Body of pancreas (tissue), 4 donors: ENCODE measurements at places on chromosomes 3 and 15. TPM values are rescaled to one million over a fixed set of nuclear protein-coding genes. Genes with fewer than 3 reads are reported as not detected.

The PDCD10 gene
- total RNA-seq: 36.1 TPM

The LARP6 gene
- total RNA-seq: 20.0 TPM

The RTP4 gene
- total RNA-seq: 3.6 TPM

The COPS2 gene
- total RNA-seq: 17.5 TPM

The ASB14 gene
- total RNA-seq: not detected

- H3K4me1 ChIP-seq: no peaks in the 10 kb centered on the region
- peak; percentile 85 for DNase-seq
- no peaks in the 10 kb centered on the region for H3K27me3 ChIP-seq
- no peak overlapping the region for H3K4me3 ChIP-seq
- H3K27ac ChIP-seq: no peak overlapping the region
- H3K36me3 ChIP-seq: no peaks in the 10 kb centered on the region
These were observed 152.2 kb downstream of the IGSF11 start for GRCh38 chr3:118882353-118882947.

- H3K4me1 ChIP-seq: peaks cover 41% of the 10 kb centered on the region
- no peaks in the 10 kb centered on the region for H3K36me3 ChIP-seq
These were observed 14.3 kb downstream of the ZIC4 start for GRCh38 chr3:147391781-147392624.

DNA sequence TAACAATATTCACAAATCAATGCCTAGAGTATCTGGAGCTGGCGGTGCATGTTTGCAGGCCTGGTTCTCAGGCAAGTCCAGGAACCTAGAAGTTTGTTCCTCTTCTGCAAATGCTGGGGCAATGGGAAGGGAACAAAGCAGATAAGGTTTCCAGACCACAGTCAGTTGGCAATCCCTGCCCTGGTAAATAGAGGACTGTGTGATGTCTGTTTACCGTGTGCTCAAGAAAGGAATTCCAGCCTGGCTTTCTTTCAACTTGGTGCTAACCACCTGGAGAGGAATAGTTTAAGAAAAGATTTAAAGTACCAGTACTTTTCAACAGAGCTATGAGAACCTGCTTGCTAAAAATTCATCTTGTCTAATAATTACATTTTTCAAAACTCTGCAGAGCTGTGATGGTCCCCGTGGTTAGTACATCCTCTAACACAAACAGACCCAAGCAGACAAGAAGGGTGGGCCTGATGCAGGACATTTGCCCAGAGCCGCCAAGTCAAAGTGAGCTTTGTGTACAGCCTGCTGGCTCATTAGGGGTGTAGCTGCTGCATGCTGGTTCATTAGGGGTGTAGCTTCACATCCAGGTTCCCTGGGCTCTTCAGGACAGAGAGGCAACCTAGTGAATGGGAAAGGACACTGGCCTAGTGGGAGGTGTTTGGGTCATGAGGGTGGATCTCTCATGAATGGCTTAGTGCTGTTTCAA, 220.5 kb downstream of the SQOR start:
- H3K4me3 ChIP-seq: no peak overlapping the region
- H3K4me1 ChIP-seq: peaks cover 25% of the 10 kb centered on the region
- peak overlapping the region; percentile 71 for H3K27ac ChIP-seq
- H3K36me3 ChIP-seq: no peaks in the 10 kb centered on the region
- H3K27me3 ChIP-seq: no peaks in the 10 kb centered on the region
- DNase-seq: peak; percentile 48

DNA sequence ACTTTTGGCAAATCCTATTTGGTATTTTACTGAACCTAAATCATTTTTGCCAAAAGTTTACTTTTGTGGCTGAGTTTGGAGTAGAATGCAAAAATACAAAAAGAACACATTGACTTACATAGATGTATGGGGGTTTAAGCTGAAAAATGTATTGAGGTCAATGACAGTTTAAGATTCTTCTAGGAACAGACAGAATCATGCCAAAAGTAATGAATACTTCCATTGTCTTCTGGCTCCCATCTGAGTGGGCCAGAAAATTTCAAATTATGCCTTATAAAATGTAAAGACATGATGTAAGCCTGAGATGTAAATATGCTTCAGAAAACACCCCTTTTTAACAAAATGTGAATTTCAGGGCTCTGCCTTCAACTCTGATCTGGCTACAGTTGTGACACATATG, 375.1 kb upstream of the DPH6 start:
- no peaks in the 10 kb centered on the region for H3K4me1 ChIP-seq
- no peak overlapping the region for H3K27ac ChIP-seq
- H3K4me3 ChIP-seq: no peak overlapping the region
- no peak for DNase-seq

GRCh38 chr3:115146032-115146417, 1.1 kb downstream of the ZBTB20 start:
- H3K36me3 ChIP-seq: no peaks in the 10 kb centered on the region
- H3K4me1 ChIP-seq: peaks cover 22% of the 10 kb centered on the region
- no peaks in the 10 kb centered on the region for H3K27me3 ChIP-seq
- peak; percentile 86 for DNase-seq
- H3K4me3 ChIP-seq: peak overlapping the region; percentile 91
- H3K27ac ChIP-seq: peak overlapping the region; percentile 99

DNA sequence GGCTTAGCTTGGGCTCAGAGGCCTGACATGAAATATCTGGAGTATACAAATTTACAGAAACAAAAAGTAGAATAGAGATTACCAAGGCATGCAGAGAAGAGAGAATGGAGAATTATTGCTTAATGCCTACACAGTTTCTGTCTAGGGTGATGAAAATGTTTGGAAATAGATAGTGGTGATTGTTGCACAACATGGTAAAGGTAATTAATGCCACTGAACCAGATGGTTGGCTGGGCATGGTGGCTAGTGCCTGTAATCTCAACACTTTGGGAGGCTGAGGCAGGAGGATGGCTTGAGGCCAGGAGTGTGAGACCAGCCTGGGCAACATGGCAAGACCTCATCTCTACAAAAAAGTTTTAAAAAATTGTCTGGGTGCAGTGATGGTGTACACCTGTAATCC, 46.6 kb upstream of the OSBPL11 start:
- H3K27ac ChIP-seq: no peak overlapping the region
- DNase-seq: no peak
- H3K36me3 ChIP-seq: no peaks in the 10 kb centered on the region
- no peak overlapping the region for H3K4me3 ChIP-seq
- no peaks in the 10 kb centered on the region for H3K27me3 ChIP-seq

DNA sequence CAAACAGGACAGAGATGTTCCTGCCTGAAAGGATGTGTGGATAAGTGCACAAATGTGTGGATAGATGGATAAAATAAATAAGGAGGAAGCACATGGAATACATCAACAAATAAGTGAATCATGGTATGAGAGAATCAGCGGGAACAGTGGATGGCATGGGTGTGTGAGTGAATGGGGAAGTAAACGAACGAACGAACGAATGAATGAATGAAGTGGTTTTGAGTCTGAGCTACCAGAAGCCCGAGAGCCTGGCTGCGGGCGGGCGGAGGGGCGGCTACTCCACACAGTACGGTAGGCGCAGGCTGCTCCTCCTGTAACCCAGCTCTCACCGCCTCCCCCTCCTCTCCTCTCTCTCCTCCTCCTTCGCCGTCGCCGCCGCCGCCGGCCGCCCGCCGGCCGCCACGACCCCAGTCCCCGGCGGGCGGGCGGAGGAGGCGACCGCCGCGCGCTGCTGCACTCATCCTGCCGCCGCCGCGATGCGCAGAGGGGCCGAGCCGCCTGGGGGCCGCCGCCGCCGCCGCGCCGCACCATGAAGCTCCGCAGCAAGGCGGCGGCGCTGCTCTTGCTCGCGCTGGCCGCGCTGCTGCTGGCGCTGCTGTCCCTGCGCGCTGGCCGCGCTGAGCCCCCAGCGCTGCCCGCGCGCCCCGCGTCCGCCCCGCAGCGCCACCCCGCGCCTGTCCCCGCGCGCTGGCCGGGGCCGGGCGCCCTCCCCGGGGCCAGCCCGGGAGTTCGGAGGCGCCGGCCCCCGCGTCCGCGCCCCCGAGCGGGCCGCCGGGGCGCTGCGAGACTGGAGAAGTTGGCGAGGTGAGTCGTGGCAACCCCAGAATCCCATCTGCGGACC, at the start of gene GXYLT2:
GXYLT2 (plus strand) TSS at position 342 of the 841 bp plus-strand sequence; CDS start at position 530, 188 bp downstream.
- peak; percentile 73 for DNase-seq
- H3K36me3 ChIP-seq: no peaks in the 10 kb centered on the region
- no peaks in the 10 kb centered on the region for H3K27me3 ChIP-seq

- peaks cover 16% of the 10 kb centered on the region for H3K36me3 ChIP-seq
- H3K27ac ChIP-seq: no peak overlapping the region
- no peaks in the 10 kb centered on the region for H3K27me3 ChIP-seq
- H3K4me3 ChIP-seq: no peak overlapping the region
These were observed 11.7 kb upstream of the SEMA3B start for GRCh38 chr3:50256978-50257890.

GRCh38 chr3:177590826-177591225, 393.5 kb upstream of the TBL1XR1 start:
- no peaks in the 10 kb centered on the region for H3K36me3 ChIP-seq
- H3K27ac ChIP-seq: peak overlapping the region; percentile 85
- no peak for DNase-seq
- H3K27me3 ChIP-seq: no peaks in the 10 kb centered on the region

GRCh38 chr3:180913581-180914404, 1.3 kb downstream of the FXR1 start:
- H3K27me3 ChIP-seq: no peaks in the 10 kb centered on the region
- DNase-seq: no peak
- H3K36me3 ChIP-seq: no peaks in the 10 kb centered on the region
